MV-4-11 (cell line): ENCODE measurements at places on chromosomes 3 and 15.
A peak's percentile ranks its signal among the peaks of the same experiment; 100 is the strongest.

GRCh38 chr15:85581495-85581894 is 201.1 kb downstream of the AKAP13 start:
- no peak for DNase-seq

DNA sequence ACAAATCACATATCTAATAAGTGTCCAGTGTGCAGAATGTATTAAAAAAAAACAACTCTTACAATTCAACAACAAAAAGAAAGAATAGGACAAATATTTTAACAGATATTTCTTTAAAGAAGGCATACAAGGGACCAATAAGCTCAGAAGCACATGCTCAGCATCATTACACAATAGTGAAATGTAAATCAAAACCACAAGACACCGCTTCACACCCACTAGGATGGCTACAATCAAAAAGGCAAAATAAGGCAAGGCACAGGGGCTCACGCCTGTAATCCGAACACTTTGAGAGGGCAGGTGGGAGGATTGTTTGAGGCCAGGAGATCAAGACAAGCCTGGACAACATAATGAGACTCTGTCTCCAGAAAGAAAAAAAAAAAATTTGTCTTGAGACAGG is 255.6 kb downstream of the MAGI1 start:
- no peak for DNase-seq

- no peak for DNase-seq
Measured at GRCh38 chr15:92289733-92290132, 103.9 kb upstream of the ST8SIA2 start.

DNA sequence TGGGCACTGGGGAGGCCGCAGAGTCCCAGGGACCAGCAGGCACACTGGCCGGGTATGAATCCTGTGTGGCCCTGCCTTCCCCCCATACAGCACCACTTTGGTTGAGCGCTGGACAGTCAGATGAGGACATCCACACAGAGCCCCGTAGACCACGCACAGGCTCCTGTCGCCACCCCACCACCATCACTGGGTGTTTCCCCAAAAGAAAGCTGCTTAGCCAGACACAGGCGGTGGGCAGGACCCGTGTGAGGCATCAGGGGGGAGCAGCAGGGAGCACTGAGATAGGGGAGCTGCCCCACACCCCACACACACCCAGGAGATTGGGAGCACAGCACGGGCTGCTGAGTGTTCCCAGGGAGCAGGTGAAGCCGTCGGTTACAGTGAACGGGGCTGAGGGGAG is 42.4 kb upstream of the SLC41A3 start:
- DNase-seq, result no peak

GRCh38 chr15:56225520-56225919 is 18.2 kb downstream of the RFX7 start:
- no peak for DNase-seq

- DNase-seq, result no peak
Measured at GRCh38 chr3:184171562-184171961, 3.1 kb upstream of the AP2M1 start.

DNA sequence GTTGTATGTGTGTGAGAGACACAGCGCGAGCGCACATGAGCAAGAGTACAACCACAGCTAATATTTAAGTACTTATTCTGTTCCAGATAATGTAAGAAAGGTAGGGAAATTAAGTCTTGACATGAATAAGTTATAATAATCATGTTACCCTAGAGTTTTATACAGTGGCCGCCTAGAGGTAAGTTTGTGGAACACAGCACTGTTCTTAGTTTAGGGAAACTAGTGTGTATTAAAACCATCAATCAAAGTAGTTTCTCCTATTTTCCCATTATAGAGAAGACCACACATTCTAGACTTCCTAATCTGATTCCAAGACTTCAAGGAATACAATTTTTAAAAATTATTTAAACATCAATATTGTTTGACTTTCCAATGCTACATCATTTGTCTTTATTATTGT is 9.5 kb downstream of the ALDH1A2 start:
- no peak for DNase-seq

- DNase-seq, result no peak
Measured at GRCh38 chr15:76939715-76940114, 8.2 kb downstream of the RCN2 start.

DNA sequence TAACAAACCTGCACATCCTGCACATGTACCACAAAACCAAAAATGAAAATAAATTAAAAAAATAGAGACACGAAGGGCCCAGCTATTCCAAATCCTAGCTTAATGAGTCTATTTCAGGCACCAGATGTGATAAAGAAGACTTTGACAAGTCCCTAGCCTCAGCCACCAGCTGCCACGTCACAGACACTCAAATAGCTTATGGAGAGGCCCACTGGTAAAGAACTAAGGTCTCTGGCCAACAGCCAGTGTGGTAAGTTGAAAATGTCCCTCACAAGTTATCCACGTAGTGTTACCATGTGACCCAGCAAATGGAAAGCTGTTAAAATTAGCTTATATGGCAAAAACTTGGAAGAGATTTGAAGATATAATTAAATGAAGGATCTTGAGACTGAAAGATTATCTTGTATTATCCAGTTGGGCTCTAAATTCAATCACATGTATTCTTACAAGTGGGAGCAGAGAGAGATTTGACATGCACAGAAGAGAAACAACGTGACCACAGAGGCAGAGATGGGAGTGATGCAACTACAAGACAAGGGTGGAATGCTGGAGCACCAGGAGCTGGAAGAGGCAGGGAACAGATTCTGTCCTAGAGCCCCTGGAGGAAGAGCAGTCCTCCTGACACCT is 10.9 kb downstream of the ACSBG1 start:
- DNase-seq, result no peak

DNA sequence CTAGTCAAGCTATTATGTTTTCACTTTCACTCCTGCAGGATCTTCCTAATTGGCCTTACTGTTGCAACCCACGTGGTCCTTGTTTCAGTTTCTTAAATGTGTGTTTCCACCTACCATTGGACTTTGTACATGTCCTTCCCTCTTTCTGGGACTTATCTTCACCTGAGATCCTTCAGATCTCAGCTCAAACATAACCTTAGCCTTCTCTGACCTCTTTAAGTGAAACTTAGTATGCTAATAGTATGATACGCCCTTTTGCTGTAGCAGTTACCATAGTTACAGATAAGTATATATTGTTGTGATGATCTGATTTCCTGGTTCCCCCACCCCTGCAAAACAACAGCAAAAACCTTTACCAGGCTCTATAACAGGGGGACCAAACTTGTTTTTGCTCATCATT is 35.2 kb downstream of the U2SURP start:
- DNase-seq, result peak; percentile 26

- no peak for DNase-seq
Measured at GRCh38 chr3:32257641-32258438, 19.4 kb downstream of the CMTM8 start.

- DNase-seq, result no peak
Measured at GRCh38 chr15:45225506-45226273, 26.3 kb upstream of the SLC28A2 start.

- no peak for DNase-seq
Measured at GRCh38 chr15:41575282-41575681, 16.3 kb downstream of the TYRO3 start.

GRCh38 chr15:59966262-59966661 is 37.8 kb upstream of the FOXB1 start:
- no peak for DNase-seq
